Stimulated activated CD4-positive, alpha-beta T cell treated with anti-CD3 and anti-CD28 coated beads, Interleukin-1b, Interleukin-23, amount 100 ng/mL, for 1 hour (primary cell): ENCODE measurements at places on chromosomes 11 and 22.

DNA sequence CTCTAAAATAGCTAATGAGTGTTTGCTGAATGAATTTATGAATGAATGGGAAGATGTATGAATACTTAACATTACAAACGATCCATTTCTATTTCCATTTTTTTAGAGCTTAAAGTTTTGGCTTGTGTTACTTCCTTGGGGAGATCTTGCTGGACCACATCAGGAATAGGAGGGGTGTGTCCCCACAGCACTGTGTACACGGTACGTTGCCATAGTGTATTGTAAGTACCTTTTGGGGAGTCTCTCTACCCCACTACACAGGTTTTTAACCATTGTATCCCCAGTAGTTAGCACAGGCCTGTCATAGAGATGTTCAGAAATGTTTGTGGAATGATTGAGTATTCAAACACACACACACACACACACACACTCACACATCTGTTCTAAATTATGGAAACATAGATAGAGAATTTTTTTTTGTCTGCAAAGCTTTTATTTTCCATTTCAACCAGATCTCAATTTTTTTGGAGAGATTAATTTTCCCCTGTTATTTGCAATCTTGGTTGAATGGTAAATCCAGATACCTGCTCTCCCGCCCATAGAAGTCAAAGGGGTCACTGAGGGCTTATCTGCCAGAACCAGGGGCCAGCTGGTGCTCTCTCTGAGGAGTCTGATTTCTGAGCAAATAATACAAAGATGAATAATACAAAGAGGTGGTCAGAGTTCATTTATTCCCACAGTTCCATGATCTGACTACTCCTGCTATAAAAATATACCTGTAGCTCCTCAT lies 471.0 kb downstream of the INSC start:
- no peak for DNase-seq

- no peak for DNase-seq
These were observed 99.0 kb upstream of the DRD2 start for GRCh38 chr11:113574171-113574570.

- no peak for DNase-seq
These were observed 59.2 kb upstream of the CLPB start for GRCh38 chr11:72493426-72494108.

GRCh38 chr11:72546866-72547265 lies 112.5 kb upstream of the CLPB start:
- no peak for DNase-seq

- no peak for DNase-seq
These were observed 109.3 kb upstream of the BMAL1 start for GRCh38 chr11:13168271-13168670.

DNA sequence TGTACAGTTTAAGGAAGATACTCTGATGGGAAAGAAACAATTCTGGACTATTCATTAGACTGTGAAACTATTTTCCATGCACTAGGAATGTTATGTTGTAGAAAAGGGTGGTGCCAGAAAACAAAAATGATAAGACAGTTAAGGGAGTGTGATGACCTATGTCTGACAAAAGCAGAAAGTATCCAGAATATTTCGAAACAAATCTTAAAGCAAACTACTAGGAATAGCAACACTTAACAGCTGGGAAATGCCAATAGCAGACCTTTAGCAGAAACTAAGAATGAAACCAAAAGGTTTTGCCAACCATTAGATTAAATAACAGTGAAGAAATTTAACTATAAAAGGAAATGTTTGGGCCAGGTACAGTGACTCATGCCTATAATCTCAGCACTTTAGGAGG lies 3.3 kb upstream of the ARHGAP20 start:
- no peak for DNase-seq

DNA sequence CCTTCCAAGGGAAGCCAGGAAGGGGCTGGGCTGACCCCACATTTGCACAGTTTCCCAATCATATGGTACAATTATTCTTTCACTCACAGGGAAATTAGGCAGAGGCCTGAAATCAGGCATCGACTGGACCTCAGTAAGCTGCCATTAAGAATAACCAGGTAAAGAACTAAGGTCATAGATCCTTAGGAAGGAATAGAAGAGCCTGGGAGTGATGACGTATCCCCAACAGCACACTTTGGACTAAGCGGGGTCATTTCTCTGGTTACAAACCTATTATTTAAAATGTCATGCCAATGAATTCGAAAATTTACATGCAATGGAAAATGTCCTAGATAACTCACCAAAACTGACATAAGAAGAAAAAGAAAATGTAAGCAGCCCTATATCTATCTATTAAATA lies 118.2 kb downstream of the BRD1 start:
- DNase-seq, result no peak

GRCh38 chr22:16776080-16776479 lies 49.1 kb downstream of the XKR3 start:
- DNase-seq, result no peak

DNA sequence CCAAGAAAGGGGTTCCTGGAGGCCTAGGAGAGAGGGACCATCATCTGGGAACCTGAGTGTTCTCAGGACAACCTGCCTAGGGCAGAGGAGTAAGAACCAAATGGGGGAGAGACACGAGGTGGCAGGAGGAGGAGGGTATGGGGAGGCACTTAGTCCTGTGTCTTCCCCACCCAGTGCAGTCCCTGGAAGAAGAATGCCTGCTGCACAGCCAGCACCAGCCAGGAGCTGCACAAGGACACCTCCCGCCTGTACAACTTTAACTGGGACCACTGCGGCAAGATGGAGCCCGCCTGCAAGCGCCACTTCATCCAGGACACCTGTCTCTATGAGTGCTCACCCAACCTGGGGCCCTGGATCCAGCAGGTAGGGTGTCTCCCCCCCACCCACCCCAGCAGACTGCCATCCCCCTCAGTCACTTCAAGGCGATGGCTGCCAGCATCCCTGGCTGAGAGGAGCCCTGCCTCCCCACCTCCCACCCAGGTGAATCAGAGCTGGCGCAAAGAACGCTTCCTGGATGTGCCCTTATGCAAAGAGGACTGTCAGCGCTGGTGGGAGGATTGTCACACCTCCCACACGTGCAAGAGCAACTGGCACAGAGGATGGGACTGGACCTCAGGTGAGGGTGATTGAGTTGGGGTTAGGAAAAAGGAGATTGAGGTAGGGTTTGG lies 3.7 kb upstream of the INPPL1 start:
- no peak for DNase-seq
